ENCODE measurements at places on chromosomes 5 and 9. TPM values are rescaled to one million over a fixed set of nuclear protein-coding genes. Genes with fewer than 3 reads are reported as not detected.

DNA sequence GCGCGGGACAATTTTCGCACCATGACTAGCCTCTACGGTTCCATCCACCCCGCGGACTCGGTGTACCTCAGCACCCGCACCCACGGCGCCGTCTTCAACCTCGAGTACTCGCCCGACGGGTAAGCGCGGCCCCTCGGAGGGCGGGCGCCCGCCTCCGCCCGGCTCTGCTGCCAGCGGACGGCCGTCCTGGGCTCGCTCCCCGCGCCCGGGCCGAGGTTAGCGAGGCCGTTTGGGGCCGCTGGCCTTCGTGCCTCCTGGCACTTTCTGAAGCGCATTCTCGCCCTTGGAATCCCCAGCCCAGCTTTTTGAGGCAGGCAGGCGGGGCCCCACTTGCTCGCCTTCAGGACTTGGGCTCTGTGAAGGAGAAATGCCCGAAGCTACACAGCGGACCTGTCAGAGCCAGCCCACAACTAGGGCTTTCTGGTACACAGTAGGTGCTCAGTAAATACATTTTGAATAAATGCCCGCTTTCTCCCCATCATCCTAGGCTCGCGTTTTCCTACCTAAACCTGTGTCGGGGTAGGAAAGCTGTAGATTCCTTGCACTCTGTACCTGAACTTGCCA, 772 bp downstream of the DCAF10 start:
- DNase-seq, result no peak

DNA sequence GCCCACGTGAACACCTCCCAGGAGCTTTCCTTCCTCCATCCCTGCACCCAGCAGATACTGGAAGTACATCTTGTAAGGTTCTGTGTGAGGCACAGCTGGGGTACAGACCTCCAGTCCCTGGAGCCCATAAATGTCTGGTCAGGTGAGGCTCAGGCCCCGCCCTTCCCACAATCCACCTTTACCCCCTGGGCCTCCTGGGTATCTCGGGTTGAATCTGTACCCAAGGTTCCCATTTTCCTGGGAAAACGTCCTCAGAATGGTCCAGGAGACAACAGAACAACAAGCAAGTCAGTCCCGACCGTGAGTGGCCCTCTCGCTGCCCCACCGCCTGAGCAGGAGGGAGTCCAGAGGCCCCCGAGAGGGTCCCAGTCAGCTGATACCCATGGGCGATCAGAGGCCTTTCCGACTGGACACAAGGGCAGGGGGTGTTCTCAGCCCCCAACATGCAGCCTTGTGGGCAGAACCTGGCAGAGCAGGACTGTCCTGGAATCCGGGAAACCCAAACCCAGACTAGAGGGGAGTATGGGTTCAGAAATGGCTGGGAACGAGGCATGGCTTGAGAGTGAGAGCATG, 4.3 kb downstream of the SPATA31E1 start:
- no peak for DNase-seq

DNA sequence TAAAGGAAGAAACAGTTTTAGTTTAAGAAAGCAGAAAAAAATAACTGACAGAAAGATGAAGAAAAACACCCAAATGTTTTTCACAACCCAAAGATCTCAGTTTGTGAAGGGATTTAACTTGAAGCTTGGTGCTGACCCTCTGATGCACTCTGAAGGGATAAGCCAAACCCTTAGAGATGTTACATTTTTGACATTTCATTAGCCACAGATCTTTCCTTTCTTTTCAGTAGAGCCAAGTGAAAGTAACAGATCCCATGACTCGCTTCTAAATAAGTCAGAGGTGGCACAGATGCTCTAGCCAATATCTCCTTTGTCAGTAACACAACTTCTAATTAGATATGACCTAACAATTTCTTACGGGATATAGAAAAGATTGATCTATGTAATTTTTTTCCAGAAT, 394.5 kb upstream of the EDIL3 start:
- no peak for DNase-seq

- no peak for DNase-seq
These were observed 13.9 kb downstream of the NR4A3 start for GRCh38 chr9:99835581-99835980.

DNA sequence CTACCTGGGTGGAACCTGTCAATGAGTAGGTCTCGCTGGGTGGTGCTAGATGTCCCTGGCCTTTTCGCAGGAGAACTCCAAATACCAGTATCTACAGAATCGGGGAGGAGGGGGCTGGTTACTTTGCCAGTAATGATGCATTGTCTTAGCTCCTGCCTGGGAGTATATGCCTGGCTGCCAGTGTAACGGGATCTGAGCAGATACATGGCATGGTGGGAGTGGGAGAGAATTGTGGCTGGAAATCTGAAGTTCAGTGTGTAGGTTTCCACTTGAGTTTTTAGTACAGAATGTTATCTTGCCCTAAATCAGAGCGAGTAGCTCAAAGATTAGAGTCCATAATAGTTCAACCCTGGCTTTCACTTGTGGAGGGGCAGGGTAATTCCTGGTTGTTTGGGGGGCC, 38.0 kb upstream of the FANCC start:
- DNase-seq, result no peak

DNA sequence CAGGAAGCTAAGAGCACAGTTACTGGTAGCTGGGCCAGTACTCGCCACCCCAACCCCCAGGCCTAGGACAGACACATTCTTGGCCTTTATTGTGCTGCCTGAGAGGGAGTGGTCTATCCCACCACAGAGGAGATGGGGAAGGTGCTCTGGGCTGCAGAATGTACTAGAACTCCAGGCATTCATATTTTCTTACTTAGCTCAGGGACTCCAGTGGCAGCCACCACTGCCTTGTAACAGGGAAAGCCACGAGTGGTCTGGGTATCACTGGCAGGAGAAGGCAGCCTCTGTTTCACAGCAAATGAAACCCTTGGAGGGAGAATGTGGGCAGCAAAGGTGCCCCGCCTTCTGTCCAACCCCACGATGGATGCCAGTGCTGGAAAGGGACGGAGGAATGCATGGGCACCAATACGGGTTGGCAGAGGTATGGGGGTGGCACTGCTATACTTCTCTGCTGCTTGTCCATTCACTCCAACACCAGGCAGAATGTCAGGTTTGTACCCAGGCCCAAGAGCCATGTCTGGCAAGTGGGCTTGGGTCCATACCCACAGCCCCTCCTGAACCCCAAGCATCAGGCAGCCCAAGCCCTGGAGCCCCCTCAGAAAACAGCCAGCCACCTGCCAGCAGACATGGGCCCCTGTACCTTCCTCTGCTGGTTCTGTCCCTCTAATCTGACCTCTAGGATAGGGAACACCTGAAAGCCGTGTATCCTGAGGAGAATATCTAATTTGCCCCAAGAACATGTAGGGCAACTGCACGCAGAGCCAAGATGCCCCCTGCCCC, 4.6 kb downstream of the SEPTIN8 start:
- no peak for DNase-seq

GRCh38 chr9:95115104-95115503, 202.4 kb downstream of the FANCC start:
- DNase-seq, result no peak

DNA sequence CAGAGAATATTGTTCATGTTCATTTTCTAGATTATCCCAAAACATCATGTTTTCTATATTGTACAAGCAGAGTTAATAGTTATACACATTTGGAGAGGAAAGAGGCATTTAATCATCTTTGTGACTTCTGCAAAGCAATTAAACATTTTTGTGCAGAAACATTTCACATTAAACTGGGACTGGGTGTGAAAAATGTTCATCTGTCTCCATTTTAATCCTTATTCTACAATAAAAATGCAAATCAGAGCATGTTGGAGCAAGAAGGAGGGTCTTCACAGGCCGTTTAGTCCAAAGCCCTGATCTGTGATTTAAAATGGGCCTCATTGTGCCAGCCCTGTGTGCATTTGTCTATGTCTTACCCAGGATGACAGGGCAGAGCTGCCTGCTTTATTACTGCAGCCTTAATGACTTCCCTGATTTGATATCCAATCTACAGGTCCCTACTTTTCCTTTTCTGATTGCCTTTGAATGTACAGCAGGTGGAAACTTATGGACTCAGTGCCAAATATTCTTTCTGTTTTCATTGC, 183.5 kb downstream of the CAVIN4 start:
- no peak for DNase-seq

GRCh38 chr9:131149688-131150053, 24.3 kb downstream of the NUP214 start:
- DNase-seq, result no peak

DNA sequence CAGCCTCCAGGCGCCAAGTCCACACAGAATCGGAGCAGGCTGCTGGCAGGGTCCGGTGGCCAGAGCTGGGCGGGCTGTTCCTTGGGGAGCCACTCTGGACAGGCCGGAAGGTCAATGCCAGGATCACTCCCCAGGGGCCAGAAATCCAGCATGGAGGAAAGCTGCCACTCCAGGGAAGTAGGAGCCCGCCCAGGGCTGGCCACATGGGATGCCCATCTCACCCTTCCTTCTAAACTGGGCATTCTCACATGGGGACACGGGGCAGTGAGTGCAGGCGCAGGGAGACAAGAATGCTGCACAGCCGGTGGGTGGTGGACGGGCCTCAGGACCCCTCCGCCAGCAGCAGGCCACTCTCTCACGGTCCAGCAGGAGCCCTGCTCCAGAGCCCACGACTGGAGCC, 58.2 kb downstream of the ADAMTS2 start:
- no peak for DNase-seq

- no peak for DNase-seq
These were observed 7.9 kb downstream of the ISL1 start for GRCh38 chr5:51391175-51391574.

DNA sequence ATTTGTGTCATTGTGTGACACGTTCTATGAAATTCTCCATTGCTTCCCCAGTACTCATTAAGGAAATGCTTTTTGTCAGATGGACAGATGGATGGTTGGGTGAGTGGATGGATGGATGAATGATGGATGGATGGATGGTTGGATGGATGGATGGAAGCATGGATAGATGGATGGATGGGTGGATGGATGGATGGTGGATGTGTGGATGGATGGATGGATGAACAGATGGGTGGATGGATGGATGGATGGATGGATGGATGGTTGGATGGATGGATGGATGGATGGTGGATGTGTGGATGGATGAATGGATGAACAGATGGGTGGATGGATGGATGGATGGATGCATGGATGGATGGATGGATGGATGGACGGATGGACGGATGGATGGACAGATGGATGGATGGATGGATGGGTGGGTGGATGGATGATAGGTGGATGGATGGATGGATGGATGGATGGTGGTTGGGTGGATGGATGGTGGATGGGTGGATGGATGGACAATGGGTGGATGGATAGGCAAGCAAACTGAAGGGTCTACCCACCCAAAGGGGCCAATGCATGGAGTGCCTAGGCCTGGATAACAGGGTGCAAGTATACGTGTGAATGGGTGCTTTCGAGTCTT, 24.0 kb upstream of the GTF3C5 start:
- DNase-seq, result no peak

DNA sequence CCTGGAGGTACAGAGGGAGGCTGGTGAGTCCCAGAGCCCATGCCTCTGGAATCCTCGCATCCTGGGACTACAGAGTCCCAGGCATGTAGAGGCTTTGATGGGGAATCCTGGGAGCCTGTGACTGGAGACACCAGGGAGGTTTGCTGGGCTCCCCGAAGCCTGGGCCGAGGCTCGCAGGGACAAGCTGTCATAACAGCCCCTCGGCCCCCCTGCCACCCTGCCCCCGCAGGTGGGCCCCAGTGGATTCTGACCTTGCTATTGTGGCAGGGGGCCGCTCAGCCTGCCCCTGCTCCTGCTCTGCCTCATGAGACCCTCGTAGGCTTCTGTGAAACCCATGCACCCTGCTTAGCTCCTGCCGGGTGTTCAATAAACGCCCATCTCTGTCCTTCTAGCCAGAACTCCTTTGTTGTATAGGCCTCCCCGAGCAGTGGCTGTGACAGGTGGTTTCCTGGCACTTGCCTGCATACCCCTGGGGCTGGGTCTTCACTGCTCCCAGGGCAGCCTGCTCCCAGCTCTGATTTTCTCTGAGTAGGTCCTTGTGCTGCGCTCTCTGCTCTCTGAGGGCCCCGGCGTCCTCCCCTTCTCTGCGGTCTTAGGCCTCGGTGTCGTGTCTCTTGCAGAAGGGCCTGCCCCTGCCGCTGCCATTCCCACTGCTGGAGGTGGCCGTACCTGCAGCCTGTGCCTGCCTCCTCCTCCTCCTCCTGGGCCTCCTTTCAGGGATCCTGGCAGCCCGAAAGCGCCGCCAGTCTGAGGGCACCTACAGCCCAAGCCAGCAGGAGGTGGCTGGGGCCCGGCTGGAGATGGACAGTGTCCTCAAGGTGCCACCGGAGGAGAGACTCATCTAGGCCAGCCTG, 20.4 kb downstream of the CRB2 start:
- no peak for DNase-seq

GRCh38 chr9:136840877-136841645, 1.2 kb upstream of the AJM1 start:
- DNase-seq, result peak; percentile 40

- DNase-seq, result peak; percentile 79
These were observed 205.6 kb upstream of the MPDZ start for GRCh38 chr9:13485068-13485596.

DNA sequence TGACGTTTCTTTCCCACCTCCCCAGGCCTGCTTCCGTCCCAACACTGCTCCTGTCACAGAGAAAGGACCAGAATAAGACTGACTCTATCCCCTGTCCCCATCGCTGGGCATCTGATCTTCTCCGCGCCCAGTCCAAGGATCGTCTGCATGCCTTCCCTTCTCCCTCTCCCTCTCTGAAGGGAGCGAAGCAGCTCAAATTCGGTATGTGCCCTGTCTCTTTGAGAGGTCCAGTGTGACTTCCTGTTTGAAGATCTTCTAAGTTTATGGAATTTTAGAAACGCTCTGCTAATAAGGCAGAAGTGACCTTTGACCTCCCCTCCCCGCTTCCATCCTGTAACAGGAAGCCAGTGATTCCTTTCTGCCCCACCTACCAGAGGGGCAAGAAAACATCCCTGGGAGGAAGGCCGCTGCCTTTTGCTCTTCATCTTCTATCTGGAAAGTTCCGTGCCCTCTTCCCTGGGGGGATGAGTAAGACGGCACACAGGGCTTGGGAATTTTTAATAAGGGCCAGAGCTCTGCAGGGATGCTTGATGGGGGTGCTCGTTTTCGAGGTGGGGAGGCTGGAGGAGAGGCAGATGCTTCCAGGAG, 40.7 kb upstream of the RNU6ATAC start:
- DNase-seq, result no peak

DNA sequence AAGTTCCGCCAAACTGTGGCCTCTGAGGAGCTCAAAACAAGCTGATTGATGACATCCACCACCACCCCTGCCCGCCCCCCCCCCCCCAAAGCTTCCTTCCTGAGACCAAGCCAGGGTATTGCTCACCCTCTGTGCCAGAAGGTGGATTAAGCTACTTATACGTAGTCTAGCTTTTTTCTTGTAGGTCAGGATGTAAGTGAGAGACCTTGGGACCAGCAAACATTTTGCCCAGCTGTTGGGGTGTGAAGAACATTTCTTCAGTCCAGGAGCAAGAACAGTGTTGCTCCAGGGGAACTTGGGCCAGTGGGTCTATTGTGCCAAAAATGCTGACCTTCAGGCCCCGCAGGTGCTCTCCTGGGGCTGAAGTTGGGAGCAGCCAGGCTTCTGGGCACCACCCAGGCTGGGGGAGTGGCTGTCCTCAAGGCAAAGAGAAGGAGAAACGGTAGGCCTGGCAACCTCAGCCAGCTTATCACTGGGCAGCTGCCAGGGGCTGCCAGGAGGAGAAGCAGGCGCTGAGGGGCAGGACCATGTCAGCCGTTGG, 18.0 kb downstream of the NEURL1B start:
- DNase-seq, result peak; percentile 50

Gene S100Z
- not detected for total RNA-seq

Gene AGXT2
- 0.20 TPM for total RNA-seq

Gene FOXD1
- 0.33 TPM for total RNA-seq

Gene PTPA
- total RNA-seq, result 71.6 TPM

Measured in gastrocnemius medialis (tissue), 4 donors.